ENCODE measurements at places on chromosomes 4 and X. TPM values are rescaled to one million over a fixed set of nuclear protein-coding genes. Genes with fewer than 3 reads are reported as not detected.

DNA sequence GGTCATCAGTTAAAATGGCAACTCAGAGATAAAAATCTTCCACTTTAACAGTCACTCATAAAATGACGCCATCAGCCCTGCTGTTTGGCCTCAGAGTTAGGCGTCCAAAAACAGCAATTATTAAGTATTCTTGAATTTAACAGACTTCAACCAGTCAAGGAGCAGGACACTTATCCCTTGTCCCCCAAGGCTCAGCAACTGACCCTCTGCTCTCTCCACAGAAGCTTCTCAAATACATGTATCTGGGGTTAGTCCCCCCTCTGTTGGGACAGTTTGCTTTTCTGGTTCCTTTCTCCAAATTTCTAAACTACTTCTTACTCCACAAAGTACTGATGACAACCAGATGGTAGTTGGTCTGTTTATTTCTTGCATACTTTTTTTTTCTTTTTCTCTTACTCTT lies 54.4 kb downstream of the SOD3 start:
- DNase-seq, result no peak
- H3K36me3 ChIP-seq, result no peaks in the 10 kb centered on the region
- peaks cover 29% of the 10 kb centered on the region for H3K4me1 ChIP-seq
- H3K4me3 ChIP-seq, result no peak overlapping the region

DNA sequence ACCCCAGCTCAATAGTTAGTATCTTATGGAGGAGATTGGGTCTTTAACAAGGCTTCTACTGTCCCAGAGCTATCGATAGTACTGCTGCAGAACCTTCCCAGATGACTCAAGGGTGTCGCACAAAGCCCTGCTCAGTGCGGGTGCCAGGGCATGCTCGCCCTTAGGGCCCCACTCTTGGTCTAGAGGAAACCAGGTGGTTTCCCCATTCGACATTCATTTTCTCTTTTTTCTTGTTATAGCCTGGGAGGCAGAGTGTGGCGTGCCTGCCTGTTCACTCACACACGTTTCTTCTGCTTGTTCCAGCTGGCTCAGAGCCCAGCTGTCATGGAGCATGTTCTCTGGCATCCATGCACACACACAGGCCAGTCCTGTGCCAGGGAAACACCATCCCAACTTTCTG lies 144.5 kb downstream of the SMIM20 start:
- H3K27ac ChIP-seq, result no peak overlapping the region
- H3K4me3 ChIP-seq, result no peak overlapping the region
- H3K4me1 ChIP-seq, result 0 out of 2 replicates have a peak, but pooled peaks cover 4% of the 10 kb centered on the region

CACNA1F gene
- 2.7 TPM for total RNA-seq

- H3K4me3 ChIP-seq, result no peak overlapping the region
- H3K4me1 ChIP-seq, result peaks cover 9% of the 10 kb centered on the region
- no peaks in the 10 kb centered on the region for H3K27me3 ChIP-seq
- no peaks in the 10 kb centered on the region for H3K36me3 ChIP-seq
- H3K27ac ChIP-seq, result no peak overlapping the region
- DNase-seq, result no peak
These were observed 1584.8 kb upstream of the ADGRL3 start for GRCh38 chr4:59615316-59615715.

DNA sequence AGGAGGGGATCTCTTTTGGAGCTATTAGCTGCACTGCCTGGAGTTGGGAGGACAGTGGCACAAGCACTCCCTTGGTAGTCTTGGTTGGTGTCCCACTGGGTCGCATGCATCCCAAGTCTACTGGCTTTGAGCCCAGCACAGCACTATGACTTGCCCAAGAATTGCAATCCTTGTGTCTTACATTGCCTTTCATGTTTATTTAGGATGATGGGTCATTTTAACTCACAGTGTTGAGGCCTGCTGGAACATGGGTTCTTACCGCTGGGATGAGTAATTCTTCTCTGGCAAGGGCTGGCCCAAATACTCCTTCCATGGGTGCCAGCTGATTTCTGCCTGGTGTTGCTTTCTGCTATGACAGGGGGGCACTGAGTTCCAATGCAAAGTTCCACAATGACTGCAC lies 185.5 kb downstream of the TEX13C start:
- H3K4me1 ChIP-seq, result no peaks in the 10 kb centered on the region
- no peaks in the 10 kb centered on the region for H3K27me3 ChIP-seq
- 0 out of 2 replicates have a peak, but pooled peaks cover 2% of the 10 kb centered on the region for H3K36me3 ChIP-seq
- no peak for DNase-seq

DNA sequence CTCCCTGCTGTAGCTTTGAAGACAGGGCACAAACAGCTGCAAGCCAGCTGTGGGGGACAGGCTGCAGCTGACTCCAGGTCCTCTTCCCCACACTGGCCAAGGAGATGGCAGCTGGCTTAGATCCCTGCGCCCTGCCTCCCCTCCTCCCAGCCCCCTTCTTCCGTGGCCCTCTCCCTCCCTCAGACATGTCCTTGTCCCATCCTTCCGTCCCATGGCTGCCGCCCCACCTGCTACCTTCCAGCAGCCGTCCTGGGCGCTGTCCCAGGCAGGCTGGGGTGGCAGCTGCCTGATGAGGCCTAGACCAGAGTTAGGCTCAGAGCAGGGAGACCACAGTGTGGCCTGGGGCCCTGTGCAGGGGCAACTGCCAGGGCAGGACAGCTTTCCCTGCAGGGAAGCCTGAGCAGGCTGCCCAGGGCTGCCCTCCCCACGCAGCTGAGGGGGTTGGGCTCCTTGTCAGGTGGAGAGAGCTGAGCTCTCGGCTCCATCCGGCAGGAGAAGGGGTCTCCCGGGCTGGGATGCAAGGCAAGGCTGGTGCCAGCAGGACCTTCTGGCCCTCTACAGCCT lies 3.3 kb upstream of the BGN start:
- no peak overlapping the region for H3K4me3 ChIP-seq
- no peak for DNase-seq
- no peaks in the 10 kb centered on the region for H3K36me3 ChIP-seq
- no peak overlapping the region for H3K27ac ChIP-seq
- peaks cover 8% of the 10 kb centered on the region for H3K4me1 ChIP-seq

GRCh38 chr4:134215620-134216344 lies 14.2 kb upstream of the PABPC4L start:
- no peak overlapping the region for H3K27ac ChIP-seq
- peaks cover 5% of the 10 kb centered on the region for H3K4me1 ChIP-seq
- DNase-seq, result no peak
- no peaks in the 10 kb centered on the region for H3K27me3 ChIP-seq
- H3K36me3 ChIP-seq, result peaks cover 3% of the 10 kb centered on the region

DNA sequence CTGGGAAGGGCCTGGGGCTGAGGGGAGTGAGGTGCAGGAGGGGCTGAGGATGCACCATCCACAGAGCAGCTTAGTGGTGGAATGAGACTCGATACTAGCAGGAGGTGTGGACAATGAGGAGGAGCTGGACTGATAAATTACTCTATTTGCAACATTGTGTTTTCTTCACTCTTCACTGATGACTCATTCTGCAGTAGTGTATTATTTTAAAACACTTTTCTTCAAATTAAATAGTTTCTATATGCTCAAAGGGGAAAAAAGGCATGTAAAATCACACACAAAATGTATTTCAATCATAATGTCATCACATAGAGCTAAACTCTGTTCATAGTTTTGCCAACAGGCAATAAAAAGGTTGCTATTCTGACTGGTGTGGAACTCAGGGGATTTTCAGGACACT lies 467.0 kb upstream of the CTSO start:
- no peak overlapping the region for H3K4me3 ChIP-seq
- H3K27ac ChIP-seq, result no peak overlapping the region
- no peaks in the 10 kb centered on the region for H3K27me3 ChIP-seq

- H3K4me1 ChIP-seq, result no peaks in the 10 kb centered on the region
- DNase-seq, result no peak
- H3K4me3 ChIP-seq, result no peak overlapping the region
- no peaks in the 10 kb centered on the region for H3K27me3 ChIP-seq
- H3K36me3 ChIP-seq, result peaks cover 24% of the 10 kb centered on the region
These were observed 20.1 kb downstream of the FGFR3 start for GRCh38 chr4:1813231-1813630.

TMEM271 gene
- total RNA-seq, result 0.31 TPM

ARR3 gene
- not detected for total RNA-seq

DNA sequence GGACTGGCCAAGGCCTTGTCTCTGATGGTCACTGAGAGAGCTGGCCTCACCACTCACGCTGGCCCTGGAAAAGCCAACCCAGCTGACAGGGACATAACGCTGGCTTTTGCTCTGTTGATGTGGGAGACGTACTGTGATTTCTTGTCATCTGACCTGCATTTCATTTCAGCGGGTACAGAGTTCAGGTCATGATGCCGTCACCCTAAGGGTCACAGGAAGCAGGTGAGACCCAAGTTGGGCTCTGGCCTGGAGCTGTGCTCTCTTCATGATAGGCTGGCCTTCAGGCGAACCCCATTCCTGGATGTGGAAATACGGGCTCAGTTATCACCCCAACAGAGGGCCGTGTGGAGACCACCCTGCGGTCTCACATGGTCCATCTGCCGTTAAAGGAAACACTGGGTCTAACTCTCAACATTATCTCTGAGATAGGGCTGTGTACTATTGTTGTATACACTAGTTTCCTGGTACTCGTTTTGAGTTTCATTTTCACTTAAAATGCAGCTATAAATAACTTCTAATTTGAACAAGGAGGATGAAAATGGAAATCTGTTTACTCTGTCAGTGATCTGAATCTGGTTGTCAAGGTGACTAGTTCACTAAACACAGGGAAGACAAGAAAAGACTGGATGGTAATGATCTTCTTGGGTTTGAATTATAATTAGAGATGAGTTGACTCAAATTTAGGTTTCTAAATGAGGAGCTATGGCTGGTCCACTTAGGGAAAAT lies 89.1 kb downstream of the TBC1D9 start:
- H3K36me3 ChIP-seq, result no peaks in the 10 kb centered on the region
- H3K27me3 ChIP-seq, result no peaks in the 10 kb centered on the region
- DNase-seq, result no peak
- H3K4me3 ChIP-seq, result no peak overlapping the region
- no peak overlapping the region for H3K27ac ChIP-seq
- H3K4me1 ChIP-seq, result peaks cover 5% of the 10 kb centered on the region

DNA sequence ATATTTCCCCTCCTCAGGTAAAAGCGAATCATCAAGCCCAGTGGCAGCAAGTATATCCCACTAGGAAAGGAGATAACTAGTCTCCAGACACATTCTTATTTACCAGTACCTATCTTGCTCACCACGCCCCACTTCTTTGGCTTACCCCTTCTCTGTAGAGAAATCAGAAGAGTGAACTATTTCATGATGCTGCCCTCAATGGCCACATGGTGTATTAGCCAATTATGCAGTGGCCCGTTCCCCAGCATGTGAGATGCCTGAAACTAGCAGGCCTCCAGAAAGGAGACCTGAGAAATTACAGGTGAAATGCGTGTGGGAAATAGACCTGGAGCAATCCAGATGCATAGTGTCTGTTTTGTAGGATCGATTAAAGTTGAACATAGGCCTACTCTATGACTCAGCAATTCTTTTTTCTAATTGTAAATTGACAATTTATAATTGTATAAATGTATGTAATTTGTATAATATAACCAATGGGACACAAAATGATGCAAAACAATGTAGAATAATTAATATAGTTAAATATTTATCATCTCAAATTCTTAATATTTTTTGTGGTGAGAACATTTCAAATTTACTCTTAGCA lies 87.3 kb downstream of the CXCL13 start:
- no peak overlapping the region for H3K4me3 ChIP-seq
- H3K4me1 ChIP-seq, result 0 out of 2 replicates have a peak, but pooled peaks cover 3% of the 10 kb centered on the region
- DNase-seq, result no peak
- H3K27ac ChIP-seq, result no peak overlapping the region

TRIML2 gene
- total RNA-seq, result 88.9 TPM

- DNase-seq, result no peak
- H3K4me3 ChIP-seq, result no peak overlapping the region
- H3K36me3 ChIP-seq, result no peaks in the 10 kb centered on the region
- no peaks in the 10 kb centered on the region for H3K27me3 ChIP-seq
- no peak overlapping the region for H3K27ac ChIP-seq
These were observed 1410.9 kb downstream of the PCDH18 start for GRCh38 chr4:136121426-136121825.

INTS6L gene
- total RNA-seq, result 6.5 TPM

- H3K27ac ChIP-seq, result peak overlapping the region; percentile 79
- peak; percentile 14 for DNase-seq
- no peak overlapping the region for H3K4me3 ChIP-seq
- peaks cover 12% of the 10 kb centered on the region for H3K4me1 ChIP-seq
- no peaks in the 10 kb centered on the region for H3K36me3 ChIP-seq
- no peaks in the 10 kb centered on the region for H3K27me3 ChIP-seq
These were observed 43.3 kb upstream of the PDGFC start for GRCh38 chr4:157014621-157015591.

CPE gene
- total RNA-seq, result 10.9 TPM

FABP2 gene
- not detected for total RNA-seq

DNA sequence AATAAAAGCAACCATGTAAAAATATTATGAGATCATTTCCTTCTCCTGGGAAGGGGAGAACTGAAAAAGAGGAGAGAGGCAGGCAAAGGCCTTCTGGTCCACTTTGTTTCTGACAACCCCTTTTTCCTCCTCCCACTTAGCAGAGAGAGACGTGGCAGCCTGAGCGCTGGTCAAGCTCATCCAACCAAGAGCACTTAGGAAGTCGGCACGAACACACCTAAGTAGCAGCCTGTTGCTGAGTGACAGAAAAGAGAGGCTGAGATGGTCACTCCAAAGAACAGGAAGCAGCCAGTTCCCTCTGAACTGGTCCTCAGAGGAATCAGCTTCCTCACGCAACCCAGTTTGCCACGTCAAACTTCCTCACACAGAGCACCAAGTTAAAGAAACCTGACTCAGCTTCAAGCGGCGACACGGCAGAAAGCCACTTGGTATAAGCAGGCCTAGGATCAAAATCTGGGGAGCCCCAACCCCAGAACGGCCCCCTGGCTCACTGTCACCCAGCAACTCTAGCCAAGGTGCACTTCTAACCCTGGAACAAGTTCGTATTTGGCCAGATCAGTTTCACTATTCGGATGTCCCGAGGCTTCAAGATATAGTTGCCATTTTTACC lies 861 bp downstream of the SEC24D start:
- peaks cover 22% of the 10 kb centered on the region for H3K36me3 ChIP-seq
- no peaks in the 10 kb centered on the region for H3K27me3 ChIP-seq
- peak; percentile 30 for DNase-seq
- H3K4me1 ChIP-seq, result peaks cover 25% of the 10 kb centered on the region

GRCh38 chr4:40059362-40059761 lies 2.7 kb downstream of the N4BP2 start:
- H3K27ac ChIP-seq, result peak overlapping the region; percentile 22
- H3K4me3 ChIP-seq, result peak overlapping the region; percentile 87
- H3K4me1 ChIP-seq, result peaks cover 31% of the 10 kb centered on the region
- peaks cover 18% of the 10 kb centered on the region for H3K36me3 ChIP-seq
- no peak for DNase-seq

DNA sequence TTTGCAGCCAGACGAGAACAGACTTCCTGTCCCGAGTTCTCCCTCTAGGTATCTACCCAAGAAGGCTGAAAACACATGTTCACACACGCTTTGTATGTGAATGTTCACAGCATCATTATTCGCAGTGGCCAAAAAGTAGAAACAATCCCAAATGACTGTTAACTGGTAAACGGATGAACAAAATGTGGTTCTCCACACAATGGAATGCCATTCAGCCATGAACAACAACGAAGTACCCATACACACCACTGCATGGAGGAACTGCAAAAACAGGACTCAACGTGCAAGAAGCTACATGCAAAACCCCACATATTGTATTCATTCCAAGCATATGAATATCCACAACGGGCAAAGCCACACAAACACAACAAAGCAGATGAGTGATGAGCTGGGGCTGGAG lies 45.0 kb downstream of the PDHA1 start:
- H3K4me3 ChIP-seq, result no peak overlapping the region
- DNase-seq, result no peak
- H3K4me1 ChIP-seq, result peaks cover 8% of the 10 kb centered on the region
- H3K27ac ChIP-seq, result no peak overlapping the region
- no peaks in the 10 kb centered on the region for H3K27me3 ChIP-seq

GRCh38 chrX:2707334-2707760 lies 16.3 kb downstream of the CD99 start:
- H3K27me3 ChIP-seq, result no peaks in the 10 kb centered on the region
- H3K4me3 ChIP-seq, result no peak overlapping the region
- DNase-seq, result peak; percentile 54
- H3K4me1 ChIP-seq, result peaks cover 63% of the 10 kb centered on the region
- no peaks in the 10 kb centered on the region for H3K36me3 ChIP-seq

All from WTC11 (cell line).